ENCODE measurements at places on chromosomes 7 and 10.

GRCh38 chr7:200704-201103 is 8.3 kb downstream of the FAM20C start:
- DNase-seq = no peak

DNA sequence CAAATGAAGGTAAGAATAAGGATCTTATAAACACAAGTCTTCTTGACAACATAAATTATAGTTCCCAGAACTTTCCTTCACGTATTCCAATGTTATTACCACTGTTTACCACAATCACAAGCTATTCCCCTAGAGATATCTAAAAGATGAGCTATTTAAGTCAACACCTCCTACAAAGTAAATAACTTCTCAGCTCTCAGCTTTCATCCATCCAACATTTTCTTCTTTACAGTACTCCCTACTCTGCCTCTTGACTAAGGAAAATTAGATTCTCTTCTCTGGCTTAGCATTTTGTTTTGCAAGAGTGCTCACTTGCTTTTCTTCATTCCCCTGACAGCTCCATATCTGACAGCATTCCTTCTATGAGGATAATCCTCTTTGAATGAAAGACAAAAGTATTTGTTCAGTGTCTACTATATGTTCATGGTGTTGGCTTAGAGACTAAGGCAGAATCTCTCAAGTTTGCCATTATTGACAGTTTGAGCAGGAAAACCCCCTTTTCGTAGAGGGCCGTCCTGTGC is 93.0 kb upstream of the IL6 start:
- no peak for DNase-seq

- DNase-seq = no peak
These were observed 1.4 kb downstream of the LARP4B start for GRCh38 chr10:929960-930624.

DNA sequence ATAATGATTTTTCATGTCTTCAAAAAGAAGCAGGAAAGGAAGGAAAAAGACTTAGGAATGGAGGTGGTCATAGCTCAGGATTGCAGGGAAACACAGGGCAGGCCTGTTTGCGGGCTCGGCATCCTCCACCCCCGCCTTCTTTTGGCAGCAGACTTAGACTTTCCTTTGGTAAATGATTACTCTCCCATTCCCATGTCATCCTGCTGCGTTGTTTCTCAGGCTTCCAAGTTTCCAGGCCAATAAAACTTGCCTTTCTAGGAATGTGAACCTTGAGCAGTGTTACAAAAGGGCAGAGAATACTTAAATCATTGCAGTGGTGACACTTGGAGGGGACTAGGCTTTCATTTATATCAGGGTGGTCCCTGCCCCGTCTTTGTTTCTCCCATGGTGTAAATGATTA is 34.0 kb upstream of the DGKB start:
- DNase-seq = no peak

DNA sequence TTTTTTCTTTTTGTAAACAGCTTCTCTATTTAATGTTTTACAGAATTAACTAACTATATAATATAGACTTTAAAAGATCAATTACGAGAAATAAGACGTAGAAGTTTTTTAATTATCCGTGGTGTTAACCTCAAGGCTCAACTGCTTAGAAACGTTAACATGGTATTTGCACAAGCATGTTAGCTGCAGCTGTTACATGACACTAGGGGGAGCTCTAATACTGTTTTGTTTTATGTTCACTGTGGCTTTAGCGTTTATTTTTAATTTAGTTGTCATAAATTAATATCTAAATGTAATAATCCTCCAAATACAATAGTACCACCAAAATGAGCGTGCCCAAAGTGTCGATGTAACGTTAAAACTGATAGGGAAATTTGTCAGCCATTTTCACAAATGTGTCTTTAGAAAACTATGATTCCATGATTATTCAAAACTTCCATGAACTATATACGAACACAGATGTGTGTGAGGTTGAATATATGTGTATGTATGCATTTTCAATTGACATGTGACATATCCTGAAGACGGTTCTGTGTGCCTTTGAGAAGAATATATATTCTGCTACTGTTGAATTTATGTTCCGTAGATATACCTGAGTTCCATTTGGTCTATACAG is 828.8 kb upstream of the MBL2 start:
- DNase-seq = no peak

- DNase-seq = no peak
These were observed 42.4 kb upstream of the AGBL3 start for GRCh38 chr7:134943785-134944400.

DNA sequence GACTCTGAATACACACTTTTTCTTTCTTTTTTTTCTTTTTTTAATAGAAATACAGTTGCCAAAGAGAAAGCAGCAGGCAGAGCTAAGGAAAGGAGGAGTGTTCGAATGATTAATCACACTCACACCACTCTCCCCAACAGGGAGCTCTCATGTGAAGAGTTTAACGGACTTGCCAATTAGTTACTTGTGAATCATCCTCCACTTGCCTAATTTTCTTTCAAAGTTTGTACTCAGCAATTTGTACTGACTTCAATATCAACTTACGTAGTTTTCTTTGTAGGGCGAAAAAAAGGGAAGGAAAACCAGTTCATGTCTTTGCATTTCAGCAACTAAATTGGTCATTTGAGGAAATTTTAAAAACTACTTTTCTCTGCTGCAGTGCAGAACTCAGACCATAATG is 109.2 kb downstream of the PIP4K2A start:
- no peak for DNase-seq

DNA sequence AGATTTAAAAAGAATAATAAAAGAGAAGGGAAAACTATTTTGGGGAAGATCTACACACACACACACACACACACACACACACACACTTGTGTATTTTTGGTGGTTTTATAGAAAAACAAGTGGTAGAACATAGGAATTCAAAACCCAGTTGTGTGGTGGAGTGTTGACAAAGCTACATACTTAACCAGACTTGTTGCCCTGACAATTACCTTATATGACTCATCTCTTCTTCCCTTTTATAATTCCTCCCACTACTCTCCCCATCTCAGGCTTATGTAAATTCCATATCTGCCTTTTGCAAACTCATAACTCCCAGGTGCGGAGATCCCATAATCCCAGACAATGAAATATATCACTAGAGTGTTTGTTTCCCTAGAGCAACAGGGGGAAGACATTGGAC is 873.7 kb downstream of the NXPH1 start:
- DNase-seq = no peak

DNA sequence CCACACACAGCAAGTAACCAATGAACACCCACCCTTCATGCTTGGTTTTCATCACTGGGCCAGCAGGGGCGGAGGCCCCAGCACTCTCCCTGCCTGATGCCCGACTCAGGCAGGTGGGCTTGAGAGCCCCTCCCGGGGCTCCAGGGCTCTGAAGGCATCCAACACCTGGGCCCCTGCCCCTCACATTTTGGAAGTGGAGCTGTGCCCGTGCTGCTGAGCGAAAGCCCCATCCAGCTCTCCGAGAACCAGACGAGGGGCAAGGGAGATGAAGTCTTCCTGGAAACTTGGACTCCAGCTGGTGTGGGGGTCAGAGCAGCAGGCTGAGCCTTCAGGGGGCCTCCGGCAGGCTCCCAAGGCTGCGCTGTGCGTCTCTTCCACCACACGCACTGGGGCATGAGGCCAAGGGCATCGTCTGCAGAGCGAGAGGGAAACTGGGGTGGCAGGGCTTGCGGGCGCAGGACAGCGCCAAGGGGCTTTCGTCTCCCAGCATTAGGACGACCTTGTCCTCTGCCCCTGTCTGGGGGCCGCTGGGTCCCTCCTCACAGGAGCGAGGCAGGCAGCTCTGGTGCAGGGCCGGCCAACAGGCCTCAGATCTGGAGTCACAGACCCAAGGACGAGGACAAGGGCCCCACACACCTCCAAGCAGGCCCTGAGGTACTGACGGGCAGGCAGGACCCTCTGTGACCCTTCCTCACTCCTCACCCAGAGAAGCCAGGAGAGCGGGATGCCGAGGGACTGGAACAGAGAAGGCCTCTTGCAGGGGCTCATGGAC is 108.3 kb upstream of the FAM20C start:
- no peak for DNase-seq

- no peak for DNase-seq
These were observed 88.6 kb downstream of the VWDE start for GRCh38 chr7:12315049-12315448.

GRCh38 chr7:4774658-4775249 is 669 bp upstream of the AP5Z1 start:
- no peak for DNase-seq

DNA sequence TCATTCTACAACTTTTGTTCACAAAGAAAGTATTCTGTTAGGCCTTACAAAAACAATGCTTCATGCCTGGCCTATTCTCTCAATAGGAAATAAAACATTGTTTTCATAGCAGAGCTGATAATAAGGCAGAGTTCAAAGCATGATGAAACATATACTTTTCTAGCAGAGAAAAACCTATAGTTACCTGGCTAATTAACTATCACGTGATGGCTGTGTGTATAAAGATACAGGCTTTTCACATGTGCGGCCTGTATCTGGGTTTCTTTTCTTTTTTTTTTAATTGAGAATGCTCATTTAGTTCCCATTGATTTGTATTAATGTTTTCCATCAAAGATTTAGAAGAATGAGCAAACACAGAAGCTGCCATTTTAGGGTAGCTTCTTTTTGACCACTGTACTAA is 51.7 kb downstream of the ARID5B start:
- no peak for DNase-seq

DNA sequence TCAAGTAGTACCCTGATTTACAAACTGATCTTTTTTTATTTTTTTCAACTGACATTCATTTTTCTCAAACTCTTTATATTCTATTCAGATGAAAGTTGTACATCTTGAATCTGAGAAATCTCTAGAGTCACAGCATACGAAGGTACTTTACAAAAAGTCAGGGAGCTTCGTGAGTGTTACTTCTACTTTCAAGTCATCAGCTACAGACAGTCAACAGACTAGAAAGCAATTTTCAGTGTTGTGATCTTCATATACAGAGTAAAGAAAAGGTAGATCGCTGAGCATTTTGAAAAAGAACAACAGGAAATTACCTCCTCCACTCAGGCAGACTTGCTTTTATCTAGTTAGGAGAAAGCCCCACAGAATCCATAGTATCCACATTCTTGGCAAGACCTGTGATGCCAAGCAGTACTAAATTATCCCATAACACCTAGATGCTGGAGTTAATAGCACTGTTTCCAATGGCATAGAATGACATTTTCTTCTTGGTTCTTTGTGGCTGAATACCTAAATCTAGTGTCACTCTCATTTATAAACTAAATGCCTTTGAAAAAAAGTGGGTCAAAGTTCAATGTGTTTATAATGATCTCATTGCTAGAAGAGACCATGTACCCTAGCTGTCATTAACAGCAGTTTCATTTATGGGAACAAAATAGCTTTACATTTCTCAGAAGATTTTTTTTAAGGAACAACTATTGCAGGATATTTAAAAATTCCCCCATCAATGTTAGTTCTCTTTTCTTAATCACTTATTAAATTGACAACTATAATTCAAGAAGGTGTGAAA is 12.0 kb upstream of the ZNF800 start:
- no peak for DNase-seq

DNA sequence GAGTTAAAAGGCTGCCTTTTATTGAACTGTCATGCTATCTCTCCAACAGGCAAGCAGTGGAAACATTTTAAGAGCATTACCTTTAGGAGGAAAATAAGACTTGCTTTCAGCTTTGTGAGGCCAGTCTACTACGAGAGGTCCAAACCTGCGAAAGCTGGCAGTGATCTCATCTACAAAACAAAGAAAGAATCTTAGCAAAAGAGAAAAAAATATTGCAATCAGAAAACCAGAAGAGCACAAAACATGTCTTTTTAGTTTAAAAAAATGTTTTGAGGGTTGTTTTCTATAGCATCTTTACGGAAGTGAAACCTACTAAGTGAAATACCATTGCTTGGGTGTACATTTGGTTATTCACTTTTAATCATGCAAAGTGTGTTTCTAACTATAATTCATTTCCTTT is 147.9 kb downstream of the CPEB3 start:
- no peak for DNase-seq

DNA sequence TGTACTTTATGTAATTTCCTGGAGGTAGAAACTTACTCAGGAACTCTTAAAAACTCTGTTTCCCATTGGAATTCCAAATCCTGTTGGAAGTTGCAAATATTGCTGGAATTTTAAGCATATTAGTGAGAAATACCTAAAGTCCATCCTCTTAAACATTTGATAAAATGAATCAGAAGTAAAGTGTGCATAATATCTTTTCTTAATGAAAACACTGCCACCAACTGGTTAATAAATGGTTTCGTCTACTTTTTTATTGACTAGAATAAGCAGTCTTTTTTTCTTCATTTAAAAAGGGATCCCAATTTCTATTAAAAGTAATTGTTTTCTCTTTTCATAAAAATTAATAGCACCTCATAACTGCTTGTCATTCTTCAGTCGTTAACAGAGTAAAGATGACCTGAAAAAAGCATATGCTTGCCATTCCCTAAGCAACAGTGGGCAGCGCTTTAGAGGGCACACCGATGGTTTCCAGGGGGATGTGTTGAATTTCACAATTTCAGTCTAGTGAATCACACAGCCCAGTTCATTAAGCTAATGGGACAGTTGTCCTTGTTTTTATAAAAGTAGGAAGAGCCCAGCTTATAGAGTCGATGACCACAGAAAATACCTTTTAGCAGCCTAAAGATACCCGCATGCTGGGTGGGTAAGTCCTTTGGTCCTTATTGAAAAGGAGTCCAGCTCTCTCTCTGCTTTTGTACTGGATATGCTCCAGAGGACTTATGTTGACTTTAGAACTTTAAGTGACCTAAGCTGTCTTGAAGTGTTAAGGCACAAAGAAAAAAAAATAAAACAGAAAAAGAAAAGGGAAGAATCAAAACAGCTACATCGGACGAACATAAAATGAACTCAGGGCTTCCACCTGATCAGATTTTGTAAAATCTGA is 28.5 kb downstream of the NPS start:
- no peak for DNase-seq

DNA sequence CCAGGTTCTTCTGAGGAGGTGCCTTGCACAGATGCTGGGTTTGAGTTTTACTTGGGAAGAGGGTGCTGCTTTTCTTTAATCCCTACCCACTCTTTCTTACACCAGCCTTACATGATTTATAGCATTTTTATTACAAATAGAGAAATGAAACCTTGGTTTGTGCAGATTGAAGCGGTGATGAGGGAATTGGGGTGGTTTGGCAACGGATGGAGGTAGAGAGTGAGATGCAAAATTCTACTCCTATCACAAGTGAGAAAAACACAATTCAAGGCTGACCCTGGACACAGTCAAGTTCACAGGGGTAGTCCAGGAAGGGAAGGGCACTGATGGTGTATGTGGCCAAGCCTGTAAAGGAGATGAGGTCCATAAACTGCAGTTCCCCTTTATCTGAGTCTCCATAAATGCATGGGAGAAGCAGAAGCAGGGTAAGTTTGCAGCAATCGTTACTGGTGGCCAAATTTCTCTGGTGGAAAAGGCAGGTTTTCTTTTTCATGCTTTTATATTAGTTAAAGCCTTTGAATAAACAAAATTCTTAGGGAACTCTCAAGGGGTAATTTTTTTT is 214.3 kb downstream of the JAZF1 start:
- DNase-seq = no peak

GRCh38 chr10:70192326-70192968 is 22.1 kb upstream of the SAR1A start:
- no peak for DNase-seq

- DNase-seq = peak; percentile 57
These were observed 94.8 kb downstream of the CHN2 start for GRCh38 chr7:29289156-29290021.
